ENCODE measurements at places on chromosomes 4 and X.

- no peak for DNase-seq
Observed at GRCh38 chr4:89754531-89754930, 82.4 kb downstream of the SNCA start.

DNA sequence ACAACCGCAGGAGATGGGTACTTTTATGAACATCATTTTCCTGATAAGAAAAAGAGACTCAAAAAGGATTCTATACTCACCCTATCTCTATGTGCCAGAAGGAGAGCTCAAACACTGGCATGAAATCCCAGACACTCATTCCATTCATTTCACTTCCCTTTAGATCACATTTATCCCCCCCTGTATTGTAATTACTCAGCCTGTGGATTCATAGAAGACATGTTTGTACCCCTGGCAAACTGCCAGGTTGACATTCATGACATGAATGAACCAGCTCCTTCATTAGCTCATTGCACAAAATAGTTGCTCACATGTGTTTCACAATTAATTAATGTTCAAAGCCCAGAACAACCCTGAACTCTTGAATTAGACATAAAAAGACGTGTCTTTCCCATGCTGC, 4.9 kb downstream of the SMR3A start:
- no peak for DNase-seq

DNA sequence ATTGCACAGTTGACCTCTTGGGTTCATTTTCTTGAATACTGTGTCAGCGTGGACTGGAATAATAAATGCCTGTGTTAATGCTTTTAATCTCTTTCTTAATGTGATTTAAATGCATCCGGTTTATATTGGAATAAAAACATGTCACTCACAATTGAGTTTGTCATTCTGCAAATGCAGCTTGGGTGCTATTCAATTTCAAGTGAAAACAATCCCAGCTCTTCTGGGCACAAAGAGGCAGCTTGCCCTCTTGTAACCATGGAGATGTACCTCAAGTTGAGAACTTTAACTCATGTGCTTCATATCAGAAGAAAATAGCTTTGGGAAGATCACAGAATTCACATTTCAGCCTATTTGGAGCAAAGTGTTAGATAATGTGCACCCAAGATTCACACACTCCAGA, 355.7 kb upstream of the GNPDA2 start:
- DNase-seq: no peak

GRCh38 chr4:79241846-79242245, 84.0 kb downstream of the NAA11 start:
- peak; percentile 2 for DNase-seq

DNA sequence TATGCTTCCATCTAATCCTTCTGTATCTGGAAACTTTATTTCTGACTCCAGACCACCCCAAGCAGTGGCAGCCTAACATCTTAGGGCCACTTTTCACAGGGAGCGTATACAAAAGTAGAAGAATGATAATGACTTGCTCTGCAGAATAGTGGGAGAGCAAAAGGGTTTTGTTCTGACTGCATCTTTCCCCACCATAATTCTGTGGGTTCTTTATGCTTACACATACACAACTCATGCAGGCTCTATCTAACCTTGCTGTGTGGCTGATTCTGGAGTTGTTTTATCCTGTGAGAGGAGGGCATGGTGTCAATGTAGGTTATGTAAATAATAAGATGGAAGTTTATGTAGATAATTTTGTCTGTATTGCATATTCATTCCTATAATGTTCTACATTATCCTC, 42.4 kb upstream of the NDNF start:
- DNase-seq: no peak

DNA sequence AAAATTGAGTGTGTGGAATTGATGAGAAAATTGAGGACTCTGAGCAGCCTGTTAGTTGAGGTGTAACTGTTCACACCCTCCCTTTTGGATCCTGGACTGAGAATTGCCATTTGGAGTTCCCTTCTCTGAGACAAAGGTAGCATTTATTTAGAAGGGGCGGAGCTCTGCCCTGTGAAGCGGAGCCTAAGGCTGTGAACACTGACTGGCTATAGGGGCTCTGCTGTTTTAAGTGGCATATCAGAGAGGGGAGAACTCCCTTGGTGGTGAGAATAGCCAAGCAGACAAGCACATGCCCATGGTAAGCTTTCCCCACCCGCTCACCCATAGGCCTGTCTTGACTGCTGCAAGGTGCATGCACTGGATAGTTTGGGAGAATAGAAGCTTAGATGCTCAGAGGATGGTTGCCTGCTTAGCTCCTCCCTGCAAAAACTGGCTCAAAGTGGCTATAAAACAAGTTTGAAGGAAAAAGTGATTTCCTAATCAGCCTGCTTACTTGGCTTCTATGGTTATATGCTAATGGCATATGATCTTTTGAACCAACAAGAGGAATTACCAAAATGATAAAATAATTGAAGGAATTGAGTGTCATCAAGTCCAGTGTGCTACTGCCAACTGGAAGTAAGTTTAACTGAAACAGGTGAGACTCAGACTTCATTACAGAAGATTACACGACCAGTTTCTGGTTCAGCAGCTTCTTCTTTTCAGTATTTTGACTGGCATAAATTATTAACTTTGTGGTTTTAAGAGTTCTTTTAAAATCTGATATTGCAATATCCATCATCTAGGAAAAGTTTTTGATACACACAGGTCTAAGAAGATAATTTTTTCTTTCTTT, 108.4 kb downstream of the AFF1 start:
- DNase-seq: no peak

- no peak for DNase-seq
Observed at GRCh38 chr4:94006932-94007331, 178.4 kb downstream of the ATOH1 start.

GRCh38 chrX:97898798-97899197, 1015.1 kb downstream of the RPA4 start:
- no peak for DNase-seq
